ENCODE measurements at places on chromosomes 2 and 18. TPM values are rescaled to one million over a fixed set of nuclear protein-coding genes. Genes with fewer than 3 reads are reported as not detected.

DNA sequence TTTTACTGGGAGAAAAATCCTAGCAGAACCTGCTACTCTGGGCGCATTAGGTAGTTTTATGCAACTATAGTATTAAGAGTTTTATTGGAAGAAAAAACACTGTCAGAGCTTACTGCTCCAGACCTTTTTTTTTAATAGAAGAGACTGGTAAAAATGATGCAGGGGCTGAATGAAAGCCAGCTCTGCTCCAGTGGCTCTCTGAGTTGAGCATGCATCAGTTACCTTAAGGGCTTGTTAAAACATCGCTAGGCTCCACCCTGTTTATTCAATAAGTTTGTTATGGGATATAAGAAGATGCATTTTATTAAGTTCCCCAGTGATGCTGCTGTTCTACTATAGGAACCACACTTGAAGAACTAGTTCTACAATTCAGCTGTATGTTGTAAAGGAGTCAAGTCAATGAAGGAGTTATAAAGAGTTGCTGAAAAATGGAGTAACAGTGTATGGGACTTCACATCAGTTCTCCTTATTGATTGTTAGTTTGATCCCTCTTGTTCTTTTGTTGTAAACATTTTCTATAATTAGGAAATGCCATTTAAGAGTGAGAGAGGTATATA lies 13.2 kb downstream of the SNRPG start:
- DNase-seq, result no peak

DNA sequence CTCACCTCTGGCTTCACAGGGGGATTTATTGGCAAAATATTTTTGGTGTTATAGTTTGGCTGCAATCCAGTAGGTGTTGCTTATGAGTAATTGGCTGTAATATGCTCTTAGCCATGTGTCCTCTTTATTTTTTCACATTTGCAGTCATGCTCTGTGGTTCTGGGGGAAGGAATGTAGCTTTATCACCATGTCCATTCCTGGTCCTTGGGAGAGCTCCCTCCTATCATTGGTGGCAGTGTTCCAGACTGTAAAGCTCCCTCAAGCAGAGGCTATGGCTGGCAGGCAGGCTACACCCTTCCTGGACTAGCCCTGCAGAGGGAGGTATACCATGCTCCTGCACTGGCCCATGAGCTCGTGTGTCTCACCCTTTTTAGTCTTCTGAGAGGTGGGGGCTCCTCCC lies 120.0 kb upstream of the FSIP2 start:
- DNase-seq, result no peak

DNA sequence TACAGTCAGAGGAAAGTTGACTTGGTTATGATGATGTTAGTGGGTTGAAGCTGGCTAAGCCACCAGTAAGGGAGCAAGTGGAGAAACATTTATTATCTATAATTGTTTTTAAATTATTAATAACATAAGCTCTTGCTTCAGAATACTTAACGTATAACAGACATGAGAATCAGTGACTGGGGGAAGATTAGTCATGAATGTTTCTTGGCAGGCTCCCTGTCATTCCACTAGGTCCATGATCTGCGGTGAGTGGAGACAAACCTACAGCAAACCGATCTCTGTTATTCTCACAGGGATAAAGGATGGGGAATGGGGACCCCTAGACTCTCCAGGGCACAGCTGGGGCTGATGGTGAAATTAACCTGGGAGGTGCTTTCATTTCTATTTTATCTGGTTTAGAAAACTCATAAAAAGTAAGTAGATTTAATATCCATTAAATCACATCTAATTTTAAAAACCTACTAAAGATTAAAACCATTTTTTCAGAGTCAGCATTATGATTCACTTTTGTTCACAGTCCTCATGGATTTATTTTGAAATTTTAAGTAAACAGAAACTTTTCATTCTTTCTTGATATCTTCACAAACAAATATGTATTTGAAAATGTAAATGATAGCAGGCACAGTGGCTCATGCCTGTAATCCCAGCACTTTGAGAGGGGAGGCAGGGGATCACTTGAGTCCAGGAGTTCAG lies 420.3 kb downstream of the PTPRM start:
- no peak for DNase-seq

DNA sequence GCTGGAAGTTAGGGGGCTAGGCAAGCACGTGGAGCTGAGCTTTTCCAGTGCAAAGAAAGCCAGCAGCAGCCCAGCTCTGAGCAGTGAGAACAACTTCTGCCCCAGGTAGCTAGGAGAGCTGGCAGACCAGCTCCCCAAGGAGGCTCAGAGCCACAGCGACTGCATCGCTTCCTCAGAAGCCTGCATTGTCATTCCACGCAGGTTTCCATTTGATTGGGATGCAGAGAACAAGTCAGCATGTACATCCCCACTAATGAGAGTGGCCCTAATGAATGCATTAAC lies 45.1 kb downstream of the C1QL2 start:
- no peak for DNase-seq

DNA sequence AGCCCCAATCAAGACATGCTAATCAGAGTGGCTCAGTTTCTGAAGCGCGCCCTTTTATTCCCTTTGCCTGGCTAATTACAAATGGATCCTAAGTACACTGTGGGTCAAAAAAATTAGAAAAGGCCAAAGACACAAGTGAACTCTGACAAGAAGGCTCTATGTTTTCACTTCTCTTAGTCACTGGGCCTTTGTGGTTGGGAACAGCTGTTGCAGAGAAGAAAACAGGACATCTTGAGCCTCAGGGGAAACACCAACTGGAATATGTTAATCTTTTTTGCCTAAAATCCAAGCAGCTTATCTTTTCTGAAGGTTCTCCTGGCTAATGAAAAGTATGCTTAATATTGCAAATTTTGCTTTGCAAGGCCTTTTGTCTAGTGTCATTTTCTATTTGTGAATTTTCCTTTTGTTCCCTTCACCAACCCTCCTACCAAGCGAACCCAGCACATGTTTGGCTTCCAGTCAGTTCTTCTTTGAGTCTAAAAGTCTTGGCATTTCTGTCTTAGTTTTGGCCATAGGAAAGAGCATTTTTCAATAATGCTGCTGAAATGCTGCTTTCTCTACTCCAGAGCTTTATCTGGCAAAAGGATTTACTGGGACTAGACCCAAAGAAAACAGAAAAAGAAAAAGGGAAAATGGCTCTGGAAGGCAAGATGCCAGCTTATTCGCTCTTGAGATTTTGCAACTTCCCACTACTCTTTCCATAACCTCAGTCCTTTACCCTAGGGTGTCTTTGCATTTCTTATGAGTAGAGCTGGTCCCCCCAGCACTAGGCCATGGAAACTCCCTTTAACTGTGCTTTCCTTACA lies 440.2 kb upstream of the ST6GAL2 start:
- no peak for DNase-seq

- no peak for DNase-seq
These were observed 60.3 kb downstream of the SH3BP4 start for GRCh38 chr2:235011929-235012631.

DNA sequence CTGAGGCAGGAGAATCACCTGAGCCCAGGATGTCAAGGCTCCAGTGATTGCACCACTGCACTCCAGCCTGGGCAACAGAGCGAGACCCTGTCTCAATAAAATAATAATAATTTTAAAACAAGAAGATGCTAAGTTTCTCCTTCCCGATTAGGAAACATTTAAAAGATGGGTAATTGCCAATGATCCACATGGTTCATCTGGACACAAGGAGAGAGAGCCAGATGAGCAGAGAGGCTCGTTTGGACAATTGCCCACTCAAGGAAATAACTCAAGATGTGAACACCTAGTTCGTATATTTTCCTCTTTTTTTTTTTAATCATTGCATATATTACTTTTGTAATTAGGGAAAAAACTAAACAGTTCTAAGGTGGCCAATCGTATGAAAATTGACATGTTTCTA lies 3.6 kb upstream of the ACTG2 start:
- no peak for DNase-seq

GRCh38 chr2:111194835-111195621 lies 74.3 kb downstream of the BCL2L11 start:
- DNase-seq, result no peak

LOXHD1 gene
- total RNA-seq, result 0.89 TPM

SPIRE1 gene
- total RNA-seq, result 94.3 TPM

CD8A gene
- 2.6 TPM for total RNA-seq

MTIF2 gene
- 18.2 TPM for total RNA-seq

GAL3ST2 gene
- not detected for total RNA-seq

All from sciatic nerve (tissue), 2 donors.